ENCODE measurements at places on chromosomes 12 and 14.
A peak's percentile ranks its signal among the peaks of the same experiment; 100 is the strongest.

DNA sequence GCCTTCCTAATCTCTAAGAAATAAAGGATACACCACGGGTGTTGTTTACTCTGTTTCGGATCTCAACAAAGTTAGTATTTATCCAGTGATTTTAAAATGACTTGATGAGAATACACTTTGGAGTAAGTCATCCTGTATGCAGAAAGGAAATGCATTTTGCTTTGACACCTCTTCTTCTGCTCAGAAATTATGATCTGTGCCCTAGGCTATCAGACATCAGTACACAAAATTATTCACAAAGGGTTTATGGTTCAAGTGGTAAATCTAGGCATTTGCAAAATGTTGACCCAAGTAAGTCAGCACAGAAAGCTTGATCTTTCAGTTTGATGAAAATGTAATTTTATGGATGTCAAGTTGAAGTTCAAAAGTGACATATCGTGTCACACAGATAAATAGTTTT lies 248.5 kb downstream of the ATP23 start:
- DNase-seq: no peak

GRCh38 chr14:95536036-95536593 lies 1.3 kb downstream of the GLRX5 start:
- DNase-seq: no peak

- DNase-seq: no peak
Measured at GRCh38 chr12:79591988-79592387, 98.8 kb downstream of the PAWR start.

GRCh38 chr12:80590085-80590484 lies 117.3 kb upstream of the MYF6 start:
- DNase-seq: no peak

DNA sequence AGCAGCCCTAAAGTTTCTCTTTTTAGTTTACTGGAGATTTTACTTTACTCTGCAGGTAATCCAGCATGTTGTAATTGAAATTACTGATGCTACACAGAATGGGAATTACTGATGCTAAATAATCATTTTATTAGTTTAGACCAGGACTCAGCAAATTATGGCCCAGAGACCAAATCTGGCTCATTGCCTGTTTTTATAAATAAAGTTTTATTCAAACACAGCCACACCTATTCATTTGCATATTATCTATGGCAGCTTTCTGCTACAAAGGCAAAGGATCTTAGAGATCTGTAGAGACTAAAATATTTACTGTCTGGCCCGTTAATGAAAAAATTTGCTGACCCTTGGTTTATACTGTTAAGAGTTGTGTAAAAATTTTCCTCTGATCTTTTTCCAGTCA lies 216.1 kb downstream of the FUT8 start:
- DNase-seq: no peak

DNA sequence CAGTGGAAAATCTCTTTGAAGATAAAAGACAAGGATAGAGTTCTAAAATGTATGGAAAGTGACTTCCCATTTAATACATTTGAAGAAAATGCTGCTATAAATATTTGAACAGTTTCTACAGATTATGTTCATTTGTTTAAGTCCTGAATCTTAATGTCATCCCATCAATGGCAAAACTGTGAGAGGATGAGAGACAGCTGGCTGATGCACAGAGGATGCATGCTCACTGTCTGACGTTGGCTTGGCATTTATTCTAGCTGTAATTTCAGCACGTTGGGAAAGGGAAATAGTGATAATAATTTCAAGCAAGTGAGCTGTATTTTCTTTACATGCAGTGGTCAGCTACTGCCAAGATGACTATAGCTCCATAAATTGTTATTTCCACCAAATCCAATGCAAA lies 40.5 kb downstream of the PPFIA2 start:
- DNase-seq: no peak

GRCh38 chr14:51652168-51653078 lies 713 bp downstream of the FRMD6 start:
- DNase-seq: peak; percentile 29

DNA sequence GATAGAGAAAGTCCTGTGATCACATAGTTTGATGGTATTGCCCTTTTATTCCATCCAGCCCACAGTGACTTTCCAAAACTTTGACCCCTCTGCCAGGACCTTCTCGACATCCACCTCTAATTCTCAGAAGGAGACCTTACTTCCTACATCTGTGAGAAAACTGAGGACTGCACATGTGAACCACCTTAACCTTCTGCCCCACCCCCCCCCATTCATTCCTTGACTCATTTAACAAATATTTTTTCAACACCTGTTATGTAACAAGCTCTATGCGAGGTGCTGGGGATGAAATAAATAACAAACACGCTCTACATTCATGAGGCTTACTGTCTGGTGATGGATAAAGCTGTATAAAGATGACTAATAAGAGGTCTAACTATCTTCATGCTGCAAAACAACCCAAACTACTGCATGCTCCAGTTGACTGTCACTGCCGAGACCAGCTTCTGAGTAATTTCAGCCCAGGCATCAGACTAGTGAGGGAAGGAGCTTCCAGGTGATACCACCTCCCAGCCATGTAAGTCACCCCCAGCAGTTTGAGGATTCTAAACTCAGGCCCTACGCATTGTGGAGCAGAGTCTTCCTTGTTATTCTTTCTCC lies 1.9 kb upstream of the HAL start:
- no peak for DNase-seq

GRCh38 chr14:23104591-23105347 lies at the start of gene CIROP:
Gene CIROP (minus strand): TSS chr14:23104989. CDS start chr14:23104920, 69 bp downstream.
- DNase-seq: no peak

DNA sequence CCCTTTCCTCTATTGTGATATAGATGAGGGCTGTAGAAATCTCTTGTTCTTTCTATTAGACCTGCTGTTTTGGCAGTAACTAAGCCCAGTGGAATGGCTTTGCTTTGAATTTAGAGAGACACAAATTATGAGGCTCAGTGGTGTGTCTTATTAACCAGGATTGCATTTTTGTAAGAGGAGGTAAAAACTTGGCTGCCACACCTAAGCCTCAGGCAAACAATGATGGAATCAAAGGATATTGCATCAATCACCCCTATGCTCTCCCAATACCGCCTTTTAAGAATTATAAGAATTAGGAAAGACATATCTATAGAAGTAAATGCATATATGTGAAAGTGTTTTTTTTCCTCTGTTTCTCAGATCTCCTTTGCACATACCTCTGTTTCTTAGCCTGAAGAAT lies 63.3 kb downstream of the ACSS3 start:
- no peak for DNase-seq

Measured in activated gamma-delta T cell treated with Interleukin-2 at 50 U/mL for 16 hours (primary cell).